CD8-positive, alpha-beta memory T cell (primary cell): ENCODE measurements at places on chromosomes 7 and 10.

DNA sequence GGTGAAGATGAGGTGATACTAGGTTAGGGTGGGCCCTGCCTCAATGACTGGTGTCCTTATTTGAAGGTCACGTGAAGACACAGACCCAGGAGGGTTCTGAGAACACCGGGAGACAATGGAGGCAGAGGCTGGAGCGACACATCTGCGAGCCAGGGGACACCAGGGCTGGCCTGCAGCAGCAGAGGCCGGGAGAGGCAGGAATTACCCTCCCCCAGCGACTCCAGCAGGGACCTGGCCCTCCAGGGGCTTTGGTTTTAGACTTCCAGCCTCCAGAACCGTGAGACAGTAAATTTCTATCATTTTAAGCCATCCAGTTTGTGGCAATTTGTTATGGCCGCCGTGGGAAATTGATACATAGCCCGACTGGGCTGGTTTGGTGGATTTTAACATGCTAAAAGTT, 152.2 kb downstream of the DNAJB6 start:
- no peak for DNase-seq

GRCh38 chr10:58275908-58276307, 6.9 kb downstream of the CISD1 start:
- no peak for DNase-seq

DNA sequence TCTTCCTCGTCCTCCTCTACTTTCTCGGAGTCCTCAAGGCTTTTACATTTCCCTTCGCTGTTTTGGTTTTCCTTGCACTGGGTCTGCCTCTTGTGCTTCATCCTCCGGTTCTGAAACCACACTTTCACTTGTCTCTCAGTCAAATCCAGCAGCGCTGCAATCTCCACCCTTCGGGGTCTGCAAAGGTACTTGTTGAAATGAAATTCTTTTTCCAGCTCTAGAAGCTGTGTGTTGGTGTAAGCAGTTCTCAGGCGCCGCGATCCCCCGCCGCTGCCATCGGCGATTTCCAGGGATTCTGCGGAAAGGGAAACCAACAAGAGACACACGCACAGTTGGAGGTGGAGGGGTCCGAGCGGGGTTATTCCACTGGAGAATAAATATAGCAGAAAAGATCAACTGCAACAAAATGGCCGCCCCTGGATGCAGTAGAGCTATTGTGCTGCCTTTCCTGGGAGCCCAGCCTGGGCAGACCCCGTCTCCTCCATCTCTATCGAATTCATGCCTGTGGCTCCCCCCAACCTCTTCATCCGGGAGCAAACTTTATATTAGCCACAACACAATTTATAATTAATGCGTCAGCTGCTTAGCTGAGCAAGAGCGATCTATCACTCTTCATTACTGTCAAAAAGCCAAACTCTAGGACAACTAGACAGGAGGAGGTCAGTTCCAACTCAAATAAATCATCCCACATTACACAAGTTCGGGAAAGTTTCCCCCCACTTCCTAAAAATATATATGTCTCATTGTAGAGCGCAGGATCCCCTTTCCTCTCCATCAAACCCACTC, 1.1 kb downstream of the HOXA2 start:
- DNase-seq, result no peak

GRCh38 chr7:51276967-51277366, 39.6 kb downstream of the COBL start:
- DNase-seq, result no peak

DNA sequence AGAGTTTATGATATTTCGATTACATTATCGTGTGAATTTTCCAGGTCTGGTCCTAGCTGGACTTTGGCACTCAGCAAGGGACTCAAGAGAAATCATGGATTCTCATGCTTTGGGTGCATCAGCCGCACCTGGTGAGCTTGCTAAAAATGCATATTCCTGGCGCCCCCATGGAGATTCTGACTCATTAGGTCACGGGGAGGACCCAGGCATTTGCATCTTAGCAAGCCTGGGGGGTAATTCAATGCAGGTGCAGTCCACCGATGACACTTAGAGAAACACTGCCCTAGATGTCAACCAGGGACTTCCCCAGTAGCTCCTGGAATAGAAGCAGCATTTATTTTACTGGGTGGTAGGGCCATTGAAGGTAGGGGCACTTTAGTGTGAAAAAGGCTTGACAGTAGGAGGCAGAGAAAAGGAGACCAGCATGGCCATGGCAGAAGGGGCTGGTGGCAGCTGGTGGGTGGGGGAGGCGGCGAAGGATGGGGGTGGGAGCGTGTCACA, 29.9 kb upstream of the PDCD4 start:
- no peak for DNase-seq

DNA sequence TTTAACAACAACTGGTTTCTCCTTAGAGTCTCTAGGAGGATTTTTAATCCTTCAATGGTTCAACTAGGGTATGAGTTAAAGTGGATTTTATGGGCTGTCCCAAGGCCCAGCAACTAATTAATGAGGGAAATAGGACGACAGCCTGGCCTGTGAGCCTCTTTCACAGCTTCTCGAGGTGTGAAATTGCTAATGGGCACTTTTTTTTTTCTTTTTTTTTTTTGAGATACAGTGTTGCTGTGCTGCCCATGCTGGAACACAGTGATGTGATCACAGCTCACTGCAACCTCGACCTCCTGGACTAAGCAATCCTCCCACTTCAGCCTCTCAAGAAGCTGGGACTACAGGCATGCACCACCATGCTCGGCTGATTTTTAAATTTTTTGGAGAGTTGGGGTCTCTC, 87.0 kb downstream of the MARCHF5 start:
- no peak for DNase-seq

- no peak for DNase-seq
These were observed 117.9 kb downstream of the FANK1 start for GRCh38 chr10:126014309-126014708.

DNA sequence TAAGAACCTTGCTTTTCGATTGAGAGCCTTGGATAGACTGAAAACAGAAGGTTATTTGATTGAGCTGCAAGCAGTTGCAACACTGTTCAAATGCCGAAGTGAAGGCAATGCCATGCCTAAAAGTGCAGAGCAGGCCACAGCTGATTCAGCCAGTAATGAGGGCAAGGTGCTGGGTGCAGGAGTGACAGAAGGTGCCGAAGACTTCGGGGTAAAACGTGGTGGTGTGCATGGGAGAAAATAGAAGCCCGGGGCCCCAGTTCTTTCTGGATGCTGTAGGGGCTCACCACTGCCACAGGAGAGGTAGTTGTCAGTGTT, 43.6 kb upstream of the GATAD1 start:
- no peak for DNase-seq

DNA sequence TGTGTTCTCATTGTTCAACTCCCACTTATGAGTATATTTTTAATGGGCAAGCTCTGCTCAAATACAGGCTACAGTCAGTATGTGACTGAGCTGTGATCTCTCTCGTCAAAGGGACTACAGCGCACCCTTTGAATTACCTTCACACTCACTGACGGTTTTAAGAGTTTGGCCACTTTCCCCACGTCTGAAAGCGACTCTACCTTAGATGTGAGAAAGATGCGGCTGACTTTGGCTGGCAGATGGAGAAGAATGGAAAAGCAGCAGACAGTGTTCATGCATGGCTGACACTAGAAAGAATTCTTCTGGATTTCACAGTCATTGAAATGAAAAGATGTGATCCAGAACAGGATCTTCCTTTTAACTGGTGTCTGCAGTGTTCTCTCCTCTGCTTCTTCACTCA, 2.0 kb upstream of the ATRNL1 start:
- DNase-seq, result no peak

DNA sequence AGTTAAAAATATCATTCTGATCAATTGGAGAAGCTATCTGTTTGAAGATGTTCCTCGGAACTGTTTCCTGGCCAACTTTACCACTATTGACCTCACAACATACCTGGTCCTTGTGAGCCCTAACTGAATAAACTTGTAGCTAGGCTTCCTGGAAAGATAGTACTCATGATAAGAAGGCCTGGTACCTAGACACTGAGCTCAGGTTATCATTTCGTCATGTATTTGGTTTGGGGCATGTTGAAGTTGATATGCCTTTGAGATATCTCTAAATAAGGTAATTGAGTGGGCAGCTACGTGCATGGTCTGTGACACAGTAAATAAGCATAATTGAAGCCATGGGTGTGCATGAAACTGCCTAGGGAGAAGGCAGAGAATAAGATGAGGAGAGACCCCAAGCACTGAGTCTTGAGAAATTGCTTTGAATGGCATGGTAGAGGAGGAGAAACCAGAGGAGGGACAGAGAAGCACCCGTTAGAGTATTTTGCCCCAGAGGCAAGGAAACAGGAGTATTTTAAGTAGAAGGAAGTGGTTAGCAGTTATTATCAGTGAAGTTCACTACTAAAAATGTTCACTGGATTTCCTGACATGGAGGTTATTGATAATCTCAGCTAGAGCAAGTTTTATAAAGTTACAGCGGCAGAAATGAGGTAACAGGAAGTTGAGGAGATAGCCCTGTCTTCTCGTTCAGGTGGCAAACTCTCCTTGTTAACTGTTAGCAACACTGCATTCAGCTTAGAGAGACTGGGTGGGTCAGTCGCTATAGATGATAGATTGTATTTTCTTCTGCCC, 55.6 kb downstream of the CC2D2B start:
- no peak for DNase-seq

- DNase-seq, result no peak
These were observed 12.5 kb downstream of the COL13A1 start for GRCh38 chr10:69814251-69814650.

DNA sequence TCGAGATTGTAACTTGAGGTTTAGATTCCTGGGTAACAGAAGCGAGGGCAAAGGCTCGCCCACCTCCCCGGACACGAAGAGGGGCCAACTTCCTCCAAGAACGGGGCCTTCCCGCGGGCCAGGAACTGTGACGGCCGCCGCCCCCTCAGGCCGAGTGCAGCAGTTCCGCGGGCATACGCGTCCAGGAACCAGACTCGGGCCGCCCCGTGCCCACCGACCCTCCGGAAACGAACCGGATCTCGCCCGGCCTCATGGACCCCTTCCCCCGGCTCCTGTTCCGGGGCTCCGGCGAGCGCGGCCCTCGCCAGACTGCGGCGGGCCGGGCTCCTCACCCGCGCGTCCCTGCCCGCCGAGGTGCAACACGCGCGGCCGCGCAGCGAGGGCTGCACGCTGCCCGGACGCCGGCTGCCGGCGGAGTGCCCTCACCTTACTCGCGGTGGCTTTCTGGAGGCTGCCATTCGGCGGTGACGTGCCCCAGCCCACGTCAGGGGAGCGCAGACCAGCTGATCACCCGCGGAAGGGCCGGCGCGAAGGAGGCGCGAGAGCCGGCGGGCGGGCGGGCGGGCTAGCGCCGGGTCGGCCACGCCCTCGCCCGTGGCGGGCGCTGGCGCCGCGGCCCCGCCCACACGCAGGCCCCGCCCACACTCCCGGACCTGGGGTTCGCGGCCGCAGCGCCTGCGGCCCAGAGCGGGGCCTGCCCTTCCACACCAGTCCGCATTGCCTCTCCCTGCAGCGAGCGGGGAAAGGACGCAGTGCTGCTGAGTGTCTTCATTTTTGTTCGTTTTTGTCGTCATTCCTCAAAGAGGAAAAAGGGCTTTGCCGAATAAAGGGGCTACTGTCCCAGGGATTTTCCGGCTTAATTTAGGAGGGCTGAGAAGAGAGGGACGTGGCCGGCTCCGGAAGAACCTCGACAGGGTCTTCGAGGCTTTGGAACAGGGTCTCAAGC, at the start of gene XPNPEP1:
Gene XPNPEP1 (minus strand): TSS at position 536 of the 946 bp plus-strand sequence. CDS start 78 bp downstream, at position 458.
- peak; percentile 87 for DNase-seq

- DNase-seq, result no peak
These were observed 126.4 kb upstream of the DKK1 start for GRCh38 chr10:52187521-52188258.

- no peak for DNase-seq
These were observed 18.0 kb downstream of the NUDT5 start for GRCh38 chr10:12177642-12178041.

GRCh38 chr10:28879875-28880682, 202.8 kb downstream of the BAMBI start:
- no peak for DNase-seq

DNA sequence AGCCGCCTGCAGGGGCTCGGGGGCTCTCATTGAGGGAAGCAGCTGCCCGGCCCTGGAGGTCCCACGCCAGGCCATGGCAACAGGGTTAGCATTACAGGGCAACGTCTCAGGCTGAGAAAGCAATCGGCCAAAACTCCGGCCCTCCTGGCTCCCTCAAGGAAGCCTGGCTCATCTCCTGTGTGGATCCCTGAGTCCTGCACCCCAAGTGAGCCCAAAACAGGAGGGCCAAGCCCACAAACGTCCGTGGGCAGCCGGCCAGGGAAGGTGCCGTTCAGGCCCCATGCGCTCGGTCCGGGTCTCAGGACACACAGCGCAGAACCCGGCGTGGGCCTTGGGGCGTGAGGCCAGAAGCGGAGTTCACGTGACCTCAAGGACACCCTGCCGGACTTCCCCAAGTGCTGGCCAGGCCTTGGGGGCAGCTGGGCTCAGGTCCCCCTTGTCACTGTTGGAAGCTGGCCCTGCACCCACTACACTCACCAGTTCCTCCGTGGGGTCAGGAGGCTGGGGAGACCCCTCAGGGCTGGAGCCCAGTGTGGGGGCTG, 8.0 kb upstream of the PWWP2B start:
- DNase-seq, result no peak

GRCh38 chr7:96089511-96089910, 232.4 kb downstream of the SLC25A13 start:
- DNase-seq, result no peak

GRCh38 chr10:101000127-101000914, 713 bp downstream of the LZTS2 start:
- no peak for DNase-seq

- no peak for DNase-seq
These were observed 137.1 kb downstream of the KAT6B start for GRCh38 chr10:74963549-74963948.

DNA sequence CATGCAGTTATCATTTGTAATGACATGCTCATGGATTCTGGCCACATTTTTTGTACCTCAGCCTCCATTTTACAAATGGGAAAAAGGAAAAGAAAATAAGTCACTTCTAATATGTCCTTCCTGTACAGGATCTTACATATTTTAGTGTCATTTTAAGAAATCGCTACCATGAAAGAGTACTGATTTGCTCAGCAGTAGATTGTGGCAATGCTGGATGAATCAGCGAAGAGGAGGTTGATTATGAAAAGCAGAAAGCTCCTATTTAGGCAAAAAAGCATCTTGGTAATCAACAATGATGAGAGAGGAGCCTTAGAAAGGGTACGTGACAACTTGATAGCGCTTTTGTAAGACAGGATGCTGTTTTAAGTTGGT, 522.9 kb downstream of the PARD3 start:
- DNase-seq, result no peak

DNA sequence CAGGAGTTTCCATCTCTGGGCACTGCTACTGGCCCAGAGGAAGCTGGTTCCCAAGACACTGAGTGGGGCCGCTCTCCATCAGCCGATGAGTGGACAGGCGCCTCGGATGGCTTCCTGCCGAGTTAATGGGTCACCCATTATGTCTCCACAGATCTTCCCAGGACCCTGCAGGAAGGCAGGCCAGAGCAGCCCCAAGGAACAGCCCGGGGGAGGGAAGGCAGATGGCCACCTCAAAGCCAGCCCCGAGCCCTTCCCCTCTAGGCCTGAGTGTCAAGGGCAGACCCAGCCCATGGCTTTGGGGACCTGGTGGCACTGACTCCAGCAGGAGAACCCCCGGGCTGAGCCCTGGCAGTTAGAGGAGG, 3.4 kb upstream of the LFNG start:
- no peak for DNase-seq

- DNase-seq, result no peak
These were observed 25.5 kb downstream of the GTF2IRD1 start for GRCh38 chr7:74479066-74479781.

- DNase-seq, result no peak
These were observed 8.8 kb upstream of the ASB10 start for GRCh38 chr7:151195616-151196450.
